Left kidney (tissue), 8 donors: ENCODE measurements at places on chromosomes 2 and 18. TPM values are rescaled to one million over a fixed set of nuclear protein-coding genes. Genes with fewer than 3 reads are reported as not detected.

DNA sequence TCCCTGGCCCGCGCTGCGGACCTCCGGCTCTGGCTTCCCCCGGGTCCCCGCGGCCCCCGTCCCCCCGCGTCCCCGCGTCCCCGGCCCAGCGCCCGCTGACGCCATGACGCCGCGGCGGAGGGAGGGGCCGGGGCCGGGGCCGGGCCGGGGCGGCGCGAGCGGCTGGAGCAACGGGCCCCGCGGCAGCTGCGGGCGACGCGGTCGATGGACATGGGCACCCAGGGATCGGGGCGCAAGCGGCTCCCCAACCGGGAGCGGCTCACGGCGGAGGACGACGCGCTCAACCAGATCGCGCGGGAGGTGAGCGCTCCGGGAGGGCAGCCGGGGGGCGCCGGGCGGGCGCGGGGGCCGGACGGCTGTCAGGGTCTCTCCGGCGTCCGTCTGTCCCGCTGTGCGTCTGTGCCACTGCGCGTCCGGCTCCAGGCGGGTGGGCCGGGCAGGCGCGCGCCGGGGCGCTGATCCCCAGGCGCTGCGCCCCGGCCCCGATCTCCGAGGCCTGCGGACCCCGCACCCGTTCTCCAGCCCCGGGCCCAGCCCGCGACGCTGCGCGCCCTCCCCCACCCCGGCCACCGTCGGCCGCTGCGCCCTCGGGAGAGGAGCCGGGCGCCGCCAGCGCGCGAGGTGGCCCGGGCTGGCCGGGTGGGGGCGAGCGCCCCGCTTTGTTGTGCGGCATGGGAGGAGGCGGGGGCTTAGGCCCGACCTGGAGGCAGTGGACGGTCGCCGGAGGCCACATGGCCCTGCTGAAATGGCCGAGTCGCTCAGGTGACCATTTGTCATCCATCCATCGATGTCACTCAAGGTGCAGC is at the start of gene LRRFIP1:
Gene LRRFIP1, plus strand, starts transcription at position 147 of the 806 bp plus-strand sequence. Its CDS starts 58 bp downstream, at position 205.
- DNase-seq: no peak

XDH gene
- polyA plus RNA-seq: 0.50 TPM

DNA sequence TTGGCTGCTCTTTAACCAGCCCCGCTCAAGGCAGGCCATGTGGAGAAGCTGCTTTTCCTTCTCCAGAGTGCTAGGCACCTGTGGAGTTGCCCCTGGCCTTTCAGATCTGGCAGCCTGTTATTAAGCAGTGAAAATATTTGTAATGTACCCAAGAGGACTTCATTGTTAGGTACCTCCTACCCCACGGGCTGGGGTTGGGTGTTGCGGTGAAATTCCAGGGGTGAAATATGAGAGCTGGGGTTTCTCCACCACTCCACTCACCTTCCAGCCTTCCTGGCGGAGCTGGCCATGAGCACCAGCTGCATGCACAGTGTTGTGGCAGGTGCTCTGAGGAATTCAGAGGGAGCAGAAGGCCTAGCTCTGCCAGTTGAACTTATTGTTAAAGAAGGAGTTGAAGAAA is 39.1 kb downstream of the NTSR2 start:
- no peak for DNase-seq

FIGN gene
- 14.1 TPM for polyA plus RNA-seq

KCMF1 gene
- polyA plus RNA-seq: 56.8 TPM

- no peak for DNase-seq
Measured at GRCh38 chr2:108588070-108588668, 53.9 kb downstream of the LIMS1 start.

COL4A4 gene
- 48.6 TPM for polyA plus RNA-seq

SMIM21 gene
- polyA plus RNA-seq: 0.17 TPM

DNA sequence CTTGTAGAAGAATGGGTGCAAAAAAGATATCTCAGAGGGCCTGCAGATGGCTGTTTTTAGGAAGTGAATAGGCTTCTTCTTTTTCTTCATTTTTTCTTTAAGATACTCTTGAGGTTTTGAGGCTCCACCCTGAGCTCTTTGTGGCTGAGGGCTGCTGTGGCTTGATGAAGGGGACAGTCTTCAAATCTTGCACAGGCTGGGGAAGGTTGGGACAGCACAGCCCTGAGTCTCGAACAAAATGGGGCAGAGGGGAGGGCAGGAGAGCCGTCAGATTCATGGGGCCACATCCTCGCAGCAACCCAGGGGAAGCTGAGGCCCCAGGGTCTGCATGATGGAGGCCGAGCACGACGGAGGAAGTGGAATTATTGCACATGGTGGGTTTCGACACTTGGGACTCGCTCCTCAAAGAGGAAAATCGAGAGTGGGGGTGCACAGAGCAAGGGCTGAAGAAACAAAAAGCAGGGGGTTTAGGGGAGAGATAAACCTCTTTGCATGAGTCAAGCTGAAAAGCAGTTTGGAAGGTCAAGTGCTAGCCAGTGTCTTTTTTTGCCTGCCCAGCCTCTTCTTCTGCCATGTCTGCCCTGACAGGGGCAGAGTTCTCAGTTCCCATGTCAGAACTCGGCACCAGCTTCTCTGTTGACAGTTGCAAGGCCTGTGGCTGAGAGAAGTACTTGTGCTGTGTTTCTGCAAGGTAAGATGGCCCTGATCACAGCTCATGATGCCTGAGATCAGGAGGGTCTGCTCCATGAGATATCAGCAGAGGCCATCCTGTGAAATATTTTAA is 19.5 kb downstream of the INPP4A start:
- no peak for DNase-seq

CEP192 gene
- 46.6 TPM for polyA plus RNA-seq

NT5C1B gene
- 1.5 TPM for polyA plus RNA-seq

- DNase-seq: no peak
Measured at GRCh38 chr18:37588289-37588688, 22.7 kb upstream of the CELF4 start.

GRCh38 chr2:113224647-113225236 is 51.0 kb downstream of the PSD4 start:
- no peak for DNase-seq

GRCh38 chr18:21123290-21123926 is 11.8 kb upstream of the ROCK1 start:
- DNase-seq: no peak

GKN1 gene
- not detected for polyA plus RNA-seq

DSG4 gene
- polyA plus RNA-seq: not detected

- DNase-seq: no peak
Measured at GRCh38 chr18:26271917-26272549, 45.8 kb downstream of the TAF4B start.

FZD7 gene
- 64.1 TPM for polyA plus RNA-seq

- DNase-seq: no peak
Measured at GRCh38 chr18:425106-425745, 75.3 kb downstream of the COLEC12 start.

TPO gene
- 0.20 TPM for polyA plus RNA-seq

DNA sequence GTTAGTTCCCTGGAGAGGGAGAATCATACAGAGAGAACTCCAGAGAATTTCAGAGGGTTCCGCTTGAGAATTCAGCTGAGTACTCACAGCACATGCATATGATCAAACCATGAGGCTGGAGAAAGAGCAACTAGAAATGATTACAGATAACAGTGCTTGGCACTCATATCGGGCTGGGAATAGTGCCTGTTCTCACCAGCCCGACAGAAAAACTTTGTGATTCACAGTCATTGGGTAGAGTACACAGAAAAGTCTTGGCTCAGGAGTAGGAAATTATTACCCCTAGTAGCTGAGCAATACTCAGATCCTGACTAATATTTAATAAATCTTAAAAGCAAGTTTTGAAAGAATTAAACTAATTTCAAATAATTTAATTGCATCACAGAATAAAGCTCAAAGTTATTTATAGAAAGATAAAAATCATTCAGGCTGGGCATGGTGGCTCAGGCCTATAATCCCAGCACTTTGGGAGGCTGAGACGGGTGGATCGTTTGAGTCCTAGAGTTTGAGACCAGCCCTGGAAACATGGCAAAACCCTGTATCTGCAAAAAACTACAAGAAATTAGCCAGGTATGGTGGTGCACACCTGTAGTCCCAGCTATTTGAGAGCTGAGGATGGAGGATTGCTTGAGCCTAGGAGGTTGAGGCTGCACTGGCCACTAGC is 6.8 kb downstream of the WDPCP start:
- no peak for DNase-seq

DNA sequence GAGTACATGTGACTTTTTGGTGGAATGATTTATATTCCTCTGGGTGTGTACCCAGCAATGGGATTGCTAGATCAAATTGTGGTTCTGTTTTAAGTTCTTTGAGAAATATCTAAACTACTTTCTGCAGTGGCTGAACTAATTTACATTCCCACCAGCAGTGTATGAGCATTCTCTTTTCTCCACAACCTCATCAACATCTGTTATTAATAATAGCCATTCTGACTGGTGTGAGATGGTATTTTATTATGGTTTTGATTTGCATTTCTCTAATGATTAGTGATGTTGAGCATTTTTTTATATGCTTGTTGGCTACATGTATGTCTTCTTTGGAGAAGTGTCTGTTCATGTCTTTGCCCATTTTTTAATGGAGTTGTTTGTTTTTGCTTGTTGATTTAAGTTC is 267.4 kb upstream of the NT5C1B start:
- no peak for DNase-seq

DNA sequence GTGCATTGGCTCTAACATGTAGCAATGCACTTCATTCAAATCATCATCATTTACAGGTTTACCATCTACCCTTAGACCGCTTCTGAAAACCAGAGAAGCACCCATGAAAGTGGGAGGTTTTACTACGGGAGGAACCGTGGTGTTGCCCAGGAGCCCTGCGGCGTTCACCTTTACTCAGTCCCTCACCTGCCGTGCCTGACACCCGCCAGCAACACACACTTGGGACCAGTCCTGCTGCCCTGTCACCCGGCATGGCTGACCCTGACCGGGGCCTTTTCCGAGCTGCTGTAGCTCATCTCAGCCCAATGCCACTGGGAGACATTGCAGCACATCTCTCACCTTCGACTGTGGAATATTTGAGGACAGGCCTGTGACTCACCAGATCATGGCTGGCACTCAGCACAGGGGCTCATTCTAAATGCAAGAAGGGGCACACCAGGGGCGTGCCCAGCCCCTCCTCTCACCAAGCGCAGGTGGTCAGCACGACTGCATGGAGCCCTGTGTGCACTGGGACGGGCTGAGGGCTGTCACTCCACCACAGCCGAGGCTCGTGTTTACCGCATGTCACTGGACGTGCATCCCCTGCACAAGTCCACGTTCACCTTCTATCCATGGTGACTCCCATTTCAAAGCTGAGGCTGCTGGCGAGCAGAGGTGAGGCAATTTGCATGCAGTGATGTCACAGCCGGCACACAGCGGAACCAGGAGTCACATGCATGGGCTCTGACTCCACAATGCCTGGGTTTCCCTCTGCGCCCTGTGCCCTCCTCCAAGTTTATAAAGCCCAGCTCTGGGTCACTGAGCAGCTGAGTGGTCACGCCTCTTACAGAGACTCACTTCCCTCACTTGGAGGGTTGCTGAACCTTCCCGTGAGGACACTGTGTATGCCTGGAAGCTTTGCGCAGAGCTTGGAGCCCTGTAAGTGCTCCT is 76.7 kb upstream of the SNTG2 start:
- DNase-seq: no peak

SPATS2L gene
- 126 TPM for polyA plus RNA-seq

GRCh38 chr2:121485039-121485438 is 45.6 kb upstream of the RNU4ATAC start:
- no peak for DNase-seq

DNA sequence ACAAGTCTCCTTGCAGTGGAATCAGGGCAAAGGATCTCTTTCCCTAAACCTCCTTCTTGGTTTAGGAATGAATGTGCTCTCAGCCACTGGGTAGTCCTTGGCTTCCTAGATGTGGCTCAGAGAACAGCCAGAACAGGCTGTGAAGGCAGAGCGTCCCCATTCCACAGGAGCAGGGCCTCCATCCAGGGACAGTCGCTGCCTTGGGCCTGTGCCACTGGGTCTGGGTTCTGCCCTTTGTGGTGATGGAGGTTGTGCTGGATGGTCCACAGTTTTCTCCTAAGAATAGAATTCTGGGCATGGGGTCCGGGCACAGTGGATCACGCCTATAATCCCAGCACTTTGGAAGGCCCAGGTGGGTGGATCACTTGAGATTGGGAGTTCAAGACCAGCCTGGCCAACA is 516.5 kb upstream of the RAB6C start:
- DNase-seq: no peak

GRCh38 chr2:152432206-152432653 is 97.3 kb downstream of the FMNL2 start:
- DNase-seq: no peak

SLC16A14 gene
- polyA plus RNA-seq: 7.9 TPM

DNA sequence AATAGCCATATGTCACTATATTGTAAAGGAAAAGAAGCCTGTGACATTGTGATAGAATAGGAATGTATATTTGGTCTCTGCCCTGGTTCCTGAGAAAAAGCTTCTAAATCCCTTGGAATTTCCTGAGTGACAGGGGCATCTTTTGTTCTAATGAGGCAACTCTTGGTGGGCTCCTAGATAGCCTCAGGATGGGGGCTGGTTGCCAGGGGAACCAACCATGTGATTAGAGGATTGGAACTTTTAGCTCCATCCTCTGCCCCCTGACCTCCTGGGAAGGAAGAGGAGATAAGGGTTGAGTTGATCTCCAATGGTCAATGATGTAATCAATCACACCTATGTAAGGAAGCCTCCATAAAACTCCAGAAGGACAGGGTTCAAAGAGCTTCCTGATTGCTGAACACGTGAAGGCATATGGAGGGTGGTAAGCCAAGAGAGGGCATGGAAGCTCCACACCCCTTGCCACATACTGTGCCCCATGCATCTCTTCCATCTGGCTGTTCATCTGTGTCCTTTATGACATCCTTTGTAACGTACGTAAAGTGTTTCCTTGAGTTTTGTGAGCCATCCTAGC is 2.9 kb upstream of the ME2 start:
- no peak for DNase-seq

DNA sequence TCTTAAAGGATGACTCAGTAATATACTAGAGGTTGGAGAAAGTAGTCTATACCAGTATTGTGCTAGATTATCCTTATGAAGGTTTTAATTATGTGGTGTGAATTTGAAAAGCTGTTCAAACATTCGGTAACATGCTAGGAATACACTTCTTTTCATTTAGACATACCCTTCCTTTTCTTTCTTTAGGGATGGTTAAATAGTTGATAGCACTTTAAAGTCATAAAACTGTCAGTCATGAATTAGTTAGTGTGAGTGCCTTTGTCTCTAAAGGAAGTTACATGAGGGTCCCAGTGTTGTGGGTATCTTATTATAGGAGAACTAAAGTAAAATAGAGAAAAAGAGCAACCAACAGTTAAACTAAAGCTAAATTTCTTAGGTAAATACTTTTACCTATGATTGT is 149.3 kb downstream of the CSRNP3 start:
- DNase-seq: no peak

CLEC4F gene
- polyA plus RNA-seq: 0.12 TPM

TCF4 gene
- 77.2 TPM for polyA plus RNA-seq

GRCh38 chr2:227849906-227850305 is 21.5 kb upstream of the DAW1 start:
- no peak for DNase-seq

RTKN gene
- 70.4 TPM for polyA plus RNA-seq

SLC23A3 gene
- polyA plus RNA-seq: 22.3 TPM

DNA sequence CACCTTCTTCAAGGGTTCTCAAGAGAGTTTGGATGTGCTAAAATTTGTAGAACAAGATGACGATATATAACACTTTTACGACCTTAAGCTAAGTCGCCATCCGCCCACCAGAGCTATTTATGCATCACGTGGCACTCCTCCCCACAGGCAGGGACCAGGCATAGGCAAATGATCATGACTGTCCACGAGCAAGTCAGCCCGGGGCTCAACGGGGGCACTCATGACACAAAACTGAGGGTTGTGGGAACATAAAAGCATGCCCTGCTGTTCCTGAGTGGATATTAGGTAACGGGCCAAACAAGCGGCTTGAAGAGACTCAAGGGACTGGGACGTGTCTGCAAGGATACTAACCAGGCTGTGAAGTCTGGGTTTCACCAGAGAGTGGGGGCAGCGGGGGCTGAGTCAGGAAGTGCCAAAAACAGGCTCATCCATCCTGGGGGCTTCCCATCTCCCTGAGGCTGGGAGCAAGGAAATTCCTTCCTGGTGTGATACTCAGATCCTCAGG is 58.1 kb downstream of the FAM178B start:
- DNase-seq: no peak
